ENCODE measurements at places on chromosomes 7 and 10.

DNA sequence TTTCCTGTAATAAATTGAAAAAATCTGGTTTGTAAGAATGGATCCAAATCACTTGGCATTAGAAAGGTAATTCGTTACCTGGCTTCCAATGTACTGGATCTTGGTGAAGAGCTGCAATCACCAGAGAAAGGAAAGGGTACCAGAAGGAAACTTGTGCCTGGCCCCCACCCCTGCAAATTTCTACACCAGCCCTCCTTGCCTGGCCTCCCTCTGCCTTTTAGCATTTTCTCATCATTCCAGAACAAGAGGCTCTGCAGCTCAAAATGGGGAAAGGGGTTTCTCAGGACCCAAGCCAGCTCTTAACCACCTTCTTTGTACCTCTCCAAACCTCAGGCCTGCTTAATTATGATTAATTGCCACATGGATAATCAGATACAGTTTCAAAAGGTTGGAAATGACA lies 612.8 kb upstream of the MGMT start:
- DNase-seq = no peak

GRCh38 chr7:77481615-77482014 lies 55.5 kb upstream of the PTPN12 start:
- no peak for DNase-seq

DNA sequence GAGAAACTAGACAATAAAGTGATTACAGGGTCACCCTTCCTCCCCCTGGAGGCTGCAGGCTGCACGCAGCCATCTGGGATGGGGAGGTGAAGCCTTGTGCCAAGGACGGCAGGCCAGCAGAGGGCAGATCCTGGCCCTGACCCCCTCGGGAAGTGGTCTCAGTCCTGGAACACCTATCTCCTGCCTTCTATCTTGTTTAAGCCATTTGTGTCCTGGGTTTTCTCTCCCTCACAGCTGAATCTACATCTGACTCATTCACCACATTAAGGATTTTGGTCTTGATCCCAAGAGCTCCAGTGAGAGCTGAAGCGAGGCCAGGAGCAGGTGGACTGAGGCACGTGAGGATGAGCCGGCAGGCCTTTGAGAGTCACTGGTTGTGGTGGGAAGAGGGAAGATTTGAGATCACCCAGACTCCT lies 16.4 kb upstream of the PARP12 start:
- no peak for DNase-seq

DNA sequence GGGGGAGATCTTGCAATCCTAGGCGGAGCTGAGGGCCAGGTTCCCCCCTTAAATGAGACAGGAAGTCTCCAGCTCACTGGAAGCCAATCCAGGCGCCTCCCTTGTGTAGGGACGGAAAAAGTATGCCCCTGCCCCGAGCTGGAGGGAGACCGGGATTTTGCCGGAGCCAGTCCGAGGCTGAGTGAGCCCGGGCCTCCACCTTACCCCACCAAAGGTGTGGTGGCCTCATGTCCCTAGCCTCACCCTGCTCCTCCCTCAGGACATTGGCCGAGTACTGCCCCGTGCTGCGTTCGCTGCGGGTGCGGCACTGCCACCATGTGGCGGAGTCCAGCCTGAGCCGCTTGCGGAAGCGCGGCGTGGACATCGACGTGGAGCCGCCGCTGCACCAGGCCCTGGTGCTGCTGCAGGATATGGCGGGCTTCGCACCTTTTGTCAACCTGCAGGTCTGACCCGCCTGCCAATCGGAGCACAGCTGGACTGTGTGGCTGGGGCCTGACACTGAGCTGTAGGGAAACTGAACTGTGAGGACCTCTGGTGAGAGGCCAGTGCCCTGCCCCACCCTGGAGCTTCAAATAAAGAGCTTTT lies 2.0 kb downstream of the FBXL15 start:
- DNase-seq = peak; percentile 40

- no peak for DNase-seq
Measured at GRCh38 chr10:130358981-130359650, 222.9 kb downstream of the GLRX3 start.

GRCh38 chr7:98949336-98950044 lies 71.2 kb downstream of the TRRAP start:
- no peak for DNase-seq

DNA sequence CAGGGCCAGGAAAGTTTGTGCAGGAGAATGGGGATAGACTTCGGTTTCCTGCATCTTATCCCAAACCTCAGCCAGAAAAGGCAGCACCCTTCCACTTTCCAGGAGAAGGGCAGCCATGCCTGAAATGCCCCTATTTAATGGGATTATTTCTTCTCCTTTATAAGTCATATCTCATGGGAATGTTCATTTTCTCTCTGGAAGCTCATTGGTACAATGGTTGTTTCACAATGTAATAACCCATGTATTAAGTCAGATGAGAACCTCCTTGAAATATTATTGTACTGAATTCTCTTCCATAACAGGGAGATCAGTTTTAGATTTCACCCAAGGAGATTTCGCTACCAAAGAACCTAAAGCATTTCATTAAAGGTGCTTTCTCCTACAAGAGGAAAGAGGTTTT lies 457.5 kb downstream of the KCNMA1 start:
- DNase-seq = no peak

GRCh38 chr10:9362721-9363120 lies 1308.2 kb downstream of the GATA3 start:
- DNase-seq = no peak

DNA sequence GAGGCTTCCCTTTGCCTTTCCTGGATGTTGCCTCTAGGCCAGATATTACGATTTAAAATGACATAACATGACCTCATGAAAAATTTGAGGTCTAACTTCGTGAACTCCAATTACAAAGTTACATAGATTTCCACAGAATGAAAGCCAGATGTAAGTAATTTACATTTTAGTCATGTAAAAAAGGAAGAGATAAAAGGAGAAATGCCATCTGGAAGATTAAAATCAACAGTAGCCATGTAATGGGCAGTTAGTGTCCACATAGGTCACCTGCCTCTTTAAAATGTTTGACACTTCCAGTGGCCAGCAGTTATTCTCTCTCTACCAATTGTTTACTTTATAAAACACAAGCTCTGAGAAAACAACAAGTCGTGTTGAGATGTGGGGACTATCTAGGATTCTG lies 4.1 kb upstream of the VSTM2A start:
- DNase-seq = no peak

DNA sequence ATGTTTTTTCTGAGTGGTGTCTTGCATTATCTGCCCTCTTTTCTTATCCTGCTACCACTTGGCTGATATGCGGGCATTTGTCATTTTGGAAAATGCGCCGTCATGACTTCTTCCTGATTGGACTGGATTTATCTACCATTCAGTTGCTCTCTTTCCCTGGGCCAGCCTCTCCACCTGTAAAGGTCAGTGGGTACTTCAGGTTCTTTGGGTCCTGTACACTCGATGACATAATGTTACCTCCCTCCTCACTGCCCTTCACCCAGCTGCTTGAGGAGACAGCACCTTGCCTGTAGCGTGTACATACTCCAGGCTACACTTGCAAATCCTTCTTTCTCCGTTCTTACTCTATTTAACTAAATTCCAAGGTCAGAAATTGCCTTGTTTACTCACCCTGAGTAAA lies 83.7 kb downstream of the RBM33 start:
- no peak for DNase-seq

GRCh38 chr10:89521368-89521767 lies 14.0 kb downstream of the SLC16A12 start:
- DNase-seq = no peak

DNA sequence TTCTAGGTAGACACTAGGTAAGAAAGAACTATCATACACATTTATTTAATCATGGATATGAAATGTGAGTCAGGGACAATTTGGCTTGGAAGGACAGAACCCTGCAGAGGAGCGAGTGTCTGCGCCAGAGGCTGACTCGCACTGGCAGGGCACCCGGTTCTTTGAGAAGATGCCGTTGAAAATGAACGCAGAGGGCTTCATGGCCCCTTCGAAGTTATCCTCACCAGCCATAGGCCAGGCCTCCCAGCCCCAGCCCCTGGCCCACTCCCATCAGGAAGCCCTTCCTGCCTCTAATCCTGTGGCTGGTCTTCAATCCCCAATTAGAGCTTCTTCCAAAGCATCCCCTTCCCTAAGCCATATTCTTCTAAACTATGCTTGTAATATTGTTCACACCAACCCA lies 239.8 kb downstream of the TCERG1L start:
- DNase-seq = no peak

- no peak for DNase-seq
Measured at GRCh38 chr7:64581926-64582894, 19.3 kb upstream of the ZNF680 start.

DNA sequence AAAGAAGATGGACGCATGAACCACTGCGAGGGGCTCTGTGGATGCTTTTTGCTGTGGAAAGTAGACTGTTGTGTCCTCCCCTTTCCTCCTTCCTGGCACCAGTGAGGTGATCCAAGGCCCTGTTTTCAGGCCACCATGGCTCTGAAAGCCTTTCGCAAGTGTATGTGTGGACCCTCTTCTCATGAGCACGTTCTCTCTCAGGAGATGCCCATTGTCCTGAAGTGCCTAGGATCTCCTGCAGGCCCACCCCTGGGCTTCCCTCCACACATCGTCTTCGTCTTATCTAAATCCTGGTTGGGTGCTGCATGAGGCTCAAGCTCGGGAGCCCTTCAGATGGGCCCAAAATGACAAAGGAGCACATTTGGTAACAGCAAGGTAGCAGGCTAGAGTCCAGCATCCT lies 188.2 kb downstream of the PTPN20 start:
- no peak for DNase-seq

- DNase-seq = no peak
Measured at GRCh38 chr10:129914153-129914855, 49.8 kb downstream of the EBF3 start.

GRCh38 chr10:52811776-52812175 lies 39.2 kb upstream of the MBL2 start:
- no peak for DNase-seq

- DNase-seq = no peak
Measured at GRCh38 chr7:157839672-157840167, 502.9 kb downstream of the DNAJB6 start.

- no peak for DNase-seq
Measured at GRCh38 chr10:127899766-127900387, 7.0 kb upstream of the PTPRE start.

GRCh38 chr7:128450409-128450808 lies 5.3 kb upstream of the HILPDA start:
- no peak for DNase-seq

DNA sequence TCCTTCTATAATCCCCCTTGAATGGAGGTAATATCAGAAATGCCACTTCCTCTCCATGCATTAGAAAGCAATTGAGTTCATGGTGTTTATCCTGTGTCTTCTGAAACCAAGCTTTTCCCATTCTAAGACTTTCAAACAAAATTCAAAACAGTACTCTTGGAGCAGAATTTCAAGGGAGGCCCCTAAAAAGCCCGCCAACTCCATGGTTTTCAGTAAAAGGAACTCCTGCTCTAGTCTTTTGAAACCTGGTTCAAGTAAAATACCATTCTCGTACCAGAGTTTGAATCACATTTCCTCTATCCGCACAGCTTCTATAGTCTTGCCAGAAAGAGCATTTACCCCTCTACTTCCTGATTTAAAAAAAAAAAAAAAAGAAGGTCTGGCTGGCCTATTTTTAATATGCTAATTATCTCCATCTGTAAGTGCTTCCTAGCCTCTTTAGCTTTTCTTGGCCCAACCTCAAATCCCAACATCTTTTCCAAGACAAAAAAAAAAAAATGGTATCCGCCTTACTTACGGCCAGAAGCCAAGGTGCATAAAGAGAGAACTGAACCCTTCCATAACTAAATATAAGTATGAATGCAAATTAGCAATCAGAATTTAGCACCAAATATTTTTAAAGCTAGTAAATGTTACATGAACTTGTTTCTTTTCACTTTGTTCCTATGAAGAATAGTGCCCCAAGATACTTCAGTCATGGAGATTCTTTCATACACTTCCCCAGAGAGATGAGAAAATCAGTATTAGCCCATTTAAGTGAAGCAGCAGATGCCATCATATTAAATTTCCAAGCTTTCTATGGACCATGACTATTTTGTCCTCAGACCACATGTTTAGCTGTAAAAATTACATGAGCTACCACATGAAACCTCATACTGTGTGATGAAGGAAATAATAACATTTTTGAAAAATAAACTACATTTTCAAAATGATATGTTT lies 199.9 kb upstream of the FAM3C start:
- DNase-seq = no peak

DNA sequence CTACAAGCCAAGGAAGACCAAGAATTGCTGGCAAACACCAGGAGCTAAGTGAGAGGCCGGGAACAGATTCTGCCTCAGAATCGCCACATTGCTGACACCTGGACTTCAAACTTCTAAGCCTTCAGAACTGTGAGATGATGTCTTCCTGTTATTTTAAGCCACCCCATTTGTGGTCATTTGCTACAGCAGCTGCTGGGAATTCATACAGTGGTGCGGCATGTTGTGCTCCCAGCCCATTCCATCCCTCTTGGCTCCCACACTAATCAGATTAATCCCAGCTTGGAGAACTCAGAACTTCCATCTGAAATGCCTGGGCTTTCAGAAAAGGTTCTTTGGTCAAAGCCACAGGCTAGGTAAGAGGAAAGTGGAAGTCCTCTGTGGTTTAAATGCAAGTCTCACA lies 24.9 kb downstream of the TCAF1 start:
- no peak for DNase-seq

- DNase-seq = no peak
Measured at GRCh38 chr10:104875561-104875960, 234.5 kb downstream of the SORCS3 start.

GRCh38 chr7:47556511-47557180 lies 25.3 kb downstream of the TNS3 start:
- DNase-seq = no peak

DNA sequence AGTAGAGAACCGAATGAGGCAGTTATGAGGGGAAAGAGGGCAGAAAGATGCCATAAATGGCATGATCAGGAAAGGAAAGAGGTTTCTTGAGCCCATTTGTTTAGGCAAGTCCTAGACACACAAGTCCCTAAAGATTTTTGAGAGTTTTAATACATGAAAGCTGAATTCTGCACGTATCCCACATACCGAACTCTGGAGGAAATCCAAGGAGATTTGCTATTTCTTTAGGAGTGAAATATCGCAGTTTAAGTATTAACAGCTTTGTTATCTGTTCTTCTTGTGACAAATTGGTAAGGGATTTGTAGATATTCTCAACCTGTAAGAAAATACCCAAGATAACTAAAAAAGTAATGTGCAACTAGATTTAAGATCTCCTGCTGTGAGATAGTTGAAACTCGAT lies 23.7 kb upstream of the CUBN start:
- DNase-seq = no peak

DNA sequence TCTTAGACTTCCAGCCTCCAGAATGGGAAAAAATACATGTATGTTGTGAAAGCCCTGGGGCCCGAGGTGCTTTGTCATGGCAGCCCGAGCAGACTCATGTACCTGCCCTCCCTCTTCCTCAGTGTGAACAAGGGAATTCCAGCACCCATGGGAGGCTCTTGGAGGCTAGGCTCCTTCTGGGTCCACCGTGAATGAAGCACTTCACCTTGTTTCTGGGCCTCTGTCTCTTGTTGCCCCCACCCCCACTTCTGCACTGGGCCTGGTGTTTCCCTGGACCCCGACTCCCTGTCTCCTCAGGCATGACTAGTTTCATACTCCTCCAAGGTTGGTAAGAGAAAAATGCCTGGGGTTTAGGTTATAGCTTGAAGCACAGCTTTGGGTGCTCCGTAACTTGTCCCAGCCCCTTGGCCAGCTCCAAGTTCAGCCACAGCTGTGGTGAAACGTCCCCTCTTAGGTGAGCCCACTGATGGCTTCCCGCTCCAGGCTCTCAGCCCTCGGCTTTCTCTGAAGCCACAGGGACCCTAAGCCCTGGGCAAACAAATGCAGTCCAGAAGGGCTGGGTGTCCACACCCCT lies 30.2 kb upstream of the ARHGAP22 start:
- no peak for DNase-seq

Data from NK-92 treated with Interleukin-12 subunit alpha and Interleukin-12 subunit beta, amount 100 ng/mL, for 24 hours (cell line).